Spleen (tissue), 13 donors: ENCODE measurements at places on chromosomes 13 and 19.

DNA sequence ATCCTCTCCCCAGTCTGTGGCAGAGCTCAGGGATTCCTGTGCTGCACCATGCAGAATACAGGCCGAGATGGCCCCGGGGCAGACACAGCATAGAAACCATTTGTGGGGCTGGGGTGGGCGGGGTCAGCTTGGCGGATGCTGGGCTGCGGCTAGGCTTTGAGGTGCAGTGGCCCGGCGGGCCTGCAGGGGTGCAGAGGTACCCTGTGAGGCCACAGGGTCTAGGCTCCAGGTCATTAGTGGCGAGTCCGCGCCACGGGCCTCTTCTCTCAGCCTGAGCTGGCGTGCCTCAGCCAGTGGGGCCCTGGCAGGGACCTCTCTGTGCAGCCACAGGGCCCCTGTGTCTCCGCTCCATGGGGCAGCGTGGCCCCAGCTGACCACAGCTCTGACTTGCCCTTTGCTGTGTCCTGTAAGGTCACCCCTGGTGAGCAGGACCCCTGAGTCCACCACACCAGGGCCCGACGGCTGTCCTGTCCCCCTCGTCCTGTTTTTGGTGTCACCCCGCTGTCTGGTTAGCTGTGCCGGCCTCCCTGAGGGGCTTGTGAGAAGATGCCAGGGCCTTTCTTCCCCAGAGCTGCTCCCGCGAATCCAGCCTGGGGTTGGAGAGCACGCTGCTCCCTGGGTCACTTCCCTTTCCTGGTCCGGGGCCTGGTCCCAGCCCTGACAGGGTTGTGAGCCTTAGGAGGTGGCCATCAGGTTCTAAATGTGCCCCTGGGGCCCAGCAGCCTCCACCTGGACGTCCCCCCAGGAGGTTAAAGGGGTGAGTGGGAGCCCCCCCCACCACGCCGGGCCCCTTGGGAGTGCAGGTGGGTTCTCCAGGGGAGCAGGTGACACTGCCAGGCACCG is 12.1 kb downstream of the KDM4B start:
- no peaks in the 10 kb centered on the region for H3K27me3 ChIP-seq
- H3K27ac ChIP-seq, result no peak overlapping the region
- no peak overlapping the region for H3K4me3 ChIP-seq
- H3K4me1 ChIP-seq, result peaks cover 31% of the 10 kb centered on the region

GRCh38 chr13:108365255-108365654 is 95.7 kb downstream of the TNFSF13B start:
- no peak for DNase-seq
- H3K4me1 ChIP-seq, result no peaks in the 10 kb centered on the region
- H3K27me3 ChIP-seq, result peaks cover 9% of the 10 kb centered on the region
- H3K27ac ChIP-seq, result no peak overlapping the region
- H3K36me3 ChIP-seq, result no peaks in the 10 kb centered on the region

DNA sequence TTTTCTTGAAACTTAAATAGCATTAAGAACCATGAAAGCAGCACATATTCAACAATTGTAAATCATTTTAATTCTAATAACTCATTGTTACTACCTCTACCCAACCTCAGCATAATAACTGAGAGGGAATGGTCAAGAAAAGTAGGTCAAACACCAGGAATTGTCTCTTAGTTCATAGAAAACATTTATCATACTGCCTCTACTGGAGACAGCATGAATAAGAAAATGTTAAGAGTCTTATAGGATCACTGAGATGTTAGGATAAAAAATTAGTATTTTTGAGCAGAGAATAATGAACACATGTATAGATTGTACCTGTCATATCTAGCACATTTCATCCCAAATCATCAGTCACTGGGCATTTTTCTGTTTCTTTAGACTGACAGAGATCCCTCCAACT is 515.3 kb downstream of the PCDH9 start:
- no peaks in the 10 kb centered on the region for H3K4me1 ChIP-seq
- no peaks in the 10 kb centered on the region for H3K36me3 ChIP-seq
- no peaks in the 10 kb centered on the region for H3K27me3 ChIP-seq
- H3K27ac ChIP-seq, result no peak overlapping the region

GRCh38 chr13:41137951-41138350 is 5.3 kb upstream of the KBTBD6 start:
- H3K27ac ChIP-seq, result no peak overlapping the region
- H3K27me3 ChIP-seq, result no peaks in the 10 kb centered on the region
- no peak for DNase-seq
- no peaks in the 10 kb centered on the region for H3K36me3 ChIP-seq
- peaks cover 12% of the 10 kb centered on the region for H3K4me1 ChIP-seq
- no peak overlapping the region for H3K4me3 ChIP-seq

DNA sequence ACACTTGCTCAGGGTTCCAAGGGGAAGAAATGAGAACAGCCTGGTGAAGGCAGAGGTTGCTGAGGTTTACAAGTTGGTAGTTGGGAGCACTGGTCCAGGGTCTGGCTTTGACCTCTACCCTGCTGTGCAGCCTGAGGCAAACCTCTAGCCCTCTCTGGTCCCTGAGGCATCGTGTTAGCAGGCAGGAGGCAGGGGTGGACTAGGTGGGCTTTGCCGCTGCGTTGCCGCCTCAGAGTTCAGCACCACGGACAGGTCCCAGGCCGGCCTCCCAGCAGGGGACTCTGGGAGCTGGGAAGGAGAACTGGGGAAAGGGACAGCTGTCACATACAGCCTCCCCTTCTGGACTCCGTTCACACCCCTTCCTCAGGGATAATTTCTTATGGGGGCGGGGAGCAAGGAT is 3.1 kb downstream of the NCAN start:
- H3K4me3 ChIP-seq, result no peak overlapping the region
- H3K27ac ChIP-seq, result no peak overlapping the region
- H3K36me3 ChIP-seq, result no peaks in the 10 kb centered on the region
- no peak for DNase-seq
- H3K27me3 ChIP-seq, result peaks cover 25% of the 10 kb centered on the region

DNA sequence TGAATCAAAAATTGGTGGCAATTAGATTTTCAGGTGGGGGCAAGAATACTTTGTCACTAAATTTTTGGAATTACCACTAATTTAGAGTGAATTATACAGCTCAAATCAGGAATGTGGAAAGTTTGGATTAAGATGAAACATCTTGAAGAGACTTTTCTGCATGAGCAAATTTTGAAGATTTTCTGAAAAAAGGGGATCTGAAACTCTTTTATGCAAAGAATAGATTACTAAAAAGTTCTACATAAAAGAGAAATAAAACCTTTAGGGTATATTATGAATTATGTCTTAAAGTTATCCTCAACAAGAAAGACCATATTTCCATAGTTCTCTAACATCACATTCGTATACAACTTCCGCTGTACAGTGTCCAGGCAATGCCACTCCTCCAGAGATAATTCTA is 36.7 kb downstream of the ZNF93 start:
- H3K4me3 ChIP-seq, result no peak overlapping the region
- H3K36me3 ChIP-seq, result peaks cover 8% of the 10 kb centered on the region
- no peaks in the 10 kb centered on the region for H3K4me1 ChIP-seq
- no peaks in the 10 kb centered on the region for H3K27me3 ChIP-seq
- DNase-seq, result no peak
- no peak overlapping the region for H3K27ac ChIP-seq

- H3K27ac ChIP-seq, result peak overlapping the region; percentile 100
- peaks cover 15% of the 10 kb centered on the region for H3K36me3 ChIP-seq
- peak; percentile 96 for DNase-seq
- no peaks in the 10 kb centered on the region for H3K27me3 ChIP-seq
- peaks cover 37% of the 10 kb centered on the region for H3K4me1 ChIP-seq
Measured at GRCh38 chr19:1248786-1249297, 459 bp downstream of the MIDN start.
